ENCODE measurements at places on chromosomes 6 and 20.
A peak's percentile ranks its signal among the peaks of the same experiment; 100 is the strongest.

DNA sequence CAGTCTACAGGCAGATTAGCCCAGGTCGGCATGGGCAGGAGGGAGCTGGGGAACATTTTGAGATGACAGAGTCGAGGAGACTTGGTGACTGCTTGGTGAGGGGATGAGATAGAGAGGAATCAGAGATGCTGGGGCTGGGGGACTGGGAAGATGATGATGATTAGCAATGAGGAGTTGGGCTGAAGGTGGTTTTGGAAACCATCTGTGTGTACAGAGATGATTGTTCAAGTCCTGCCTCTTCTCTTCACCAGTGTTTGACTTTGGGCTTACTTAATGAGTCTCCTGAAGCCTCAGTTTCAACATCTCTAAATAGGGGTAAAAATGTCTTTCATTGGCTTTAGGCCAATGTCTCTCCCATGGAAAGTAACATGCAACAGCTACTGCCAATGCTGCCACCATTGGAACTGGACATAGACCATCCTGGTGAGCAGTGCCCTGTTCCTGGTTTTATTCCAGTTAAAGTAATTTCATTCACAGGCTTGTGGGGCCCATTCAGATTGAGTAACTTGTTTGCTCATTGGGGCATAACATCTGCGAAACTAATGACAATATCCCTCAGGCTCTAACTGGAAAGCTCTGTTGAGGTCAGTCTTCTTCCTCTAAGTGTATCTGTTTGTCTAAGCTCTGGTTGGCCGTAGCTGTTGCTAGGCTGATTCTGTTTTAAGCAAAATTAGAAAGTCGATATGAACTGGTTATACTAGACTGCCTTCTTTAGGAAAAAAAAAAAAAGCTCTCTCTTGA lies 99.1 kb downstream of the ARMC2 start:
- no peak for DNase-seq

DNA sequence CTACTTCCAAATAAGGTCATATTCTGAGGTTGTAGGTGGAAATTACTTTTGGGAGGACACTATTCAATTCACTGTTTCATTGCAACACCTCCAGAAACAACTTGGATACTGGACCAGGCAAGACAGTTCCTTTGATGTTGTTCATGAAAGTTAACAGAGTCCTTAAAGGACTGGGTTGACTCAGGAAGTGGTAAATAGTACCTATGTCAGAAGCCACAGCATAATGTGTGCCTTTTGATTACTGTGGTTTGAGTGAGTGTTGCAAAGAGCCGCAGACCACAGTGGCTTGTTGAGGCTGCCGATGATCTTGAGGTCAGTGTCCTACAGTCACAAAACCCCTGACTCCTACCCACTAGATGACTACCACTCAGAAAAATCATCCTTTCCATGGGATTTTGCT lies 10.9 kb downstream of the IL20RA start:
- DNase-seq: peak; percentile 48

DNA sequence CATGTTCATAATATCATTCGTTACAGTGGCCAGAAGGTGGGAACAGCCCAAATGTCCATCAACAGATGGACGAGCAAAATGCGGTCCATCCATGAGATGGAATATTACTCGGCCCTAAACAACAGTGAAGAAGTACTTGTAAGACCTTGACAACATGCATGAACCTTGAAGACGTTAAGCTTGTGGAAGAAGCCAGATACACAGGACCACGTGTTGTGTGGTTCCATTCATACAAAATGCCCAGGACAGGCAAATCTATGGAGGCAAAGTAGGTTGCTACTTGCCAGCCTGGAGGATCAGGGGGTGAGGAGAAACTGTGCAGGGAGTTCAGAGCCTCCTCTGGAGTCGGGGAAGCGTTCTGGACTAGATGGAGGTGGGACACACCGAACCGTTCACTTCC lies 207.1 kb downstream of the ERMARD start:
- no peak for DNase-seq

GRCh38 chr6:29702519-29703103 lies 20.6 kb upstream of the HLA-F start:
- DNase-seq: peak; percentile 62

DNA sequence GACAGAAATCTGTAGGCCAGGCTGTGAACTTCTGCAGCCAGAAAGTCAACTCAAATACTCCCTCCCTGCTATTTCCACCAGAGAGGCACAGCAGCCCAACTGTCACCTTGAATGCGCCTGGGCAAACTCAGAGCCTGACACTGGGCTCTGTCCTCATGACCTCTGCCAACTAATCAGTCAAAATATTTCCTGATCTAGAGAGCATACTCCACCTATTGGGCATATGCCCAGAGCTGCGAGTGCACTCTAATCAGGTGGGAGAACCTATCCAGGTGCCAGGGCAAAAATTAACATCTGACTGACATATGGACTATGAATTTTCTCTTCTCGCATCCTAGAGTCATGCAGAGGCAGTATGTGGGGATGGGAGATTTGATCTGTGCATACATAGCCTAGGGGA lies 406.3 kb upstream of the RUNX2 start:
- DNase-seq: no peak

- DNase-seq: no peak
These were observed 143.9 kb downstream of the SOBP start for GRCh38 chr6:107633680-107634323.

DNA sequence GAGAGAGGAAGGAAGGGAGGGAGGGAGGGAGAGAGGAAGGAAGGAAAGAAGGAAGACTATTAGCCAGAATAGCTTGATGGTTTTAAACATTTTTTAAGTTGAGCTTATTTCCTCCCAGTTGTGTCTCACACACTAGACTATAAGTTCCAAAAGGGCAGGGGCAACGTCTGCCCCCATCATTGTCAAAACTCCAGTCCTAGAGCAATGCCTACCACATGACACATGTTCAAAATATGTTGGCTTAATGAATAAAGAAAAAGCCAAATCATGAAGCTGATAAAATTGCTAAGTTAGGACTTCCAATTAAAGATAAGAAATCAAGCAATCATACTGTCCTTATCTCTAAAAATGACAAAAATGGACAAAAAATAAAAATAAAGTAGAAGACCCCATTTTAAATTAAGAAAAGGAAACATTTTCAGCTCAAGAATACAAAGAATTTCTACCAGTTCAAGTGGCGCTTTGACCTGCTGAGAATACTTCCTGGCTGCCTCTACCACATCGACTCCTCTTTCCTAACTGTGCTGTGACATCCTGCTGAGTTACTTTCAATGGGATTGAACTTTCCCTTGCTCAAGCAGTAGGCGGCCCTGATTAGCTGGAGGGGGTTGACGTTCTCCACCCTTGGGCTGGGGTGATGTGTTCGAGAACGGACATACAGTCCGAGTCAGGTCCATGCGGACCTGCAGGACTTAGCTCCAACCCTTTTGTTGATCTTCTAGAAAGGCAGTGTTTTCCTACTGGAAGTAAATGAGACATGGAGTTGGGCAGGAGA lies 283.9 kb upstream of the FOXQ1 start:
- no peak for DNase-seq

GRCh38 chr6:86537292-86537861 lies 400.0 kb upstream of the HTR1E start:
- no peak for DNase-seq

DNA sequence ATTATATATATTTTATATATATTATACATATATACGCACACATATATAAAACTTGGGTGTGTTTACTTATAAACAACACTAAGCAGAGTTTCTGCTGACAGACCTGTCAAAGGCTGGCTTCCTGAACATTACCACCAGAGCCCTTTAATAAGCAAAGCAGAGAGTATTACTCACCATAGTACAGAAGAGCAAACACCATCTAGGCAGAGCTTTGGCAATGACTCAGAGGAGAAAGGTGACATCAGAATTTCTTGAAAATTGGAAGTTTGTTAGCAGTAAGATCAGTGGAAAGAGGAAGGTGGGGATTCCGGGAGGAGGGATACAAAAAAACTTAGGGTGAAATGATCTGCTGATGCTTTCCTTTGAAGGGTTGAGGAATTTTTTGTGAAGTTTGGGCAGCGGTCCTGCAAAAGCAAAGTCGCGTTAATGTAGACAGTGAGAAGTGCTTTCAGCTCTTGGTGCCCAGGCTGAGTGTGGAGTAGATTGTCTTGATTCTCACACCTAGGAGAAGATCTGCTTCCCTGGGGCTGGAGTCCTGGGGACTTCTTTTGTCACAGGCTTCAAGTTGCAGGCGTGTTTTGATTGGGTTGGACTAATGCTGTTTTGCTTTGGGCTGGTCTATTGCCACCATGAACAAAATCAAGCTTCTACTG lies 109.6 kb upstream of the BACH2 start:
- no peak for DNase-seq

GRCh38 chr6:151722342-151722741 lies 85.1 kb upstream of the ESR1 start:
- DNase-seq: no peak

GRCh38 chr6:83849127-83849526 lies 4.0 kb upstream of the RIPPLY2 start:
- no peak for DNase-seq

DNA sequence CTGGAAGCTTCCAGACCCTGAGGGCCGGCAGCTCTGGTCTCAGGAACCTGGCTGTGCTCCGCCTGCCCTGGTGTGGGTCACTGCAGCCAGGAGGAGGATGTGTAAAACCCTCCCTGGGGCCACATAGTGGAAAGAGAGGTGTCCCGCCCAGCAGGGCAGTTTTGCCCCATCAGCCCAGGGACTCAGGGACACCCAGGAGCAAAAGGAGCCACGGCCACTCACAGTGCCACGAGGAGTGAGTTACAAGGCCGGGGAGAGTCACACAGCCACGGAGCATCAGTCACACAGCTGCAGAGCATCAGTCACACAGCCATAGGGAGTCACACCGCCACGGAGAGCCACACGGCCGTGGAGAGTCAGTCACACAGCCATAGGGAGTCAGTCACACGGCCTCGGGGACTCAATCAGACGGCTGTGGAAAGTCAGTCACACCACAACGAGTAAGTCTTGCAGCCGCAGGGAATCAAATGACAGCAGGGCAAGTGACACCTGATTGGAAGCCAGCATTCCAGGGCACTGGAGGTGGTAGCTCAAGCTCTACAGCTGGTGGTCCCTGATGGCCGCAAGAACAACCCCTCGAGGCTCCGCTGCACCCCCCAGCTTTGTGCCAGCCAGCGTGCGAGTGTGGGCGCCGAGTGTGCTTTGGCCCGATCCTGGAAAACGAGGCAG lies 60.9 kb downstream of the DLL1 start:
- DNase-seq: no peak

- peak; percentile 11 for DNase-seq
These were observed 601.2 kb downstream of the DHX35 start for GRCh38 chr20:39563349-39563748.

DNA sequence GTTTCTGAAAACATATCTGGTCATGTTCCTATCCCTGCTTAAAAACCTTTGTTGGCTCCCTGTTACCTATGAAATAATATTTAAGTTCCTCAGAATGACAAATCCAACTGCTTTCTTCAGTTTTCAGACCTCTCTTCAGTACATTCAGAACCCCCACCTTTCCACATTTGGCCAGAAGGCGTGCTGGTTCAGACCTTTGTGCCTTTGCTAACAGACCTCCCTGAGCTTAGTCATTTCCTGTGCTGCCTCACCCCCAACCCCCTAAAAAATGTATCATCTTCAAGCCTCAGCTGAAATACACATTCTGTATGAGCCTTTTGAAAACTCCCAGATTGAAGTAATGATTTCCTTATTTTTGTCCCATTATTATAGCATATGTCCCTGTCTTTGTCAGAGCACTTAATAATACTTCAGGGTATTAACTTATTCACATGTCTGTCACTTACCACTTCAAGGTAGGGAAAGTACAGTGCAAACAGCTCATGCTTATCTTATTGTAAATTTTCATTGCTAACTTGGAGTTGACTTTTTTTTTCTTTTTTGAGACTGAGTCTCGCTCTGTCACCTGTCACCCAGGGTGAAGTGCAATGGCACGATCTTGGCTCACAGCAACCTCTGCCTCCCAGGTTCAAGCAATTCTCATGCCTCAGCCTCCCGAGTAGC lies 19.7 kb downstream of the FAM217A start:
- DNase-seq: no peak

DNA sequence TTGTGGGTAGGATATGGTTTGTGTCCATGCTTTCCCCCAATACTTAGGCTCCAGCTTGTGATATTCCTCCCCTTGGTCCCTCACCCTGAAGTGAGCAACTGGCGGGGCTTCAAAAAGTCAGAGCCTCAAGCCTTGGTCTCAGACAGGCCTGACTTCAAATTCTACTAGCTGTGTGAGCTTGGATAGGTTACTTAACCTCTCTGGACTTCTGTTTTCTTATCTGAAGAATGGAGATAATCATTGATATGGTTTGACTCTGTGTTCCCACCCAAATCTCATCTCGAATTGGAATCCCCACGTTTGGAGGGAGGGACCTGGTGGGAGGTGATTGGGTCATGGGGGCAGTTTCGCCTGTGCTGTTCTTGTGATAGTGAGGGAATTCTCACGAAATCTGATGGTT lies 94.9 kb upstream of the CD83 start:
- no peak for DNase-seq

DNA sequence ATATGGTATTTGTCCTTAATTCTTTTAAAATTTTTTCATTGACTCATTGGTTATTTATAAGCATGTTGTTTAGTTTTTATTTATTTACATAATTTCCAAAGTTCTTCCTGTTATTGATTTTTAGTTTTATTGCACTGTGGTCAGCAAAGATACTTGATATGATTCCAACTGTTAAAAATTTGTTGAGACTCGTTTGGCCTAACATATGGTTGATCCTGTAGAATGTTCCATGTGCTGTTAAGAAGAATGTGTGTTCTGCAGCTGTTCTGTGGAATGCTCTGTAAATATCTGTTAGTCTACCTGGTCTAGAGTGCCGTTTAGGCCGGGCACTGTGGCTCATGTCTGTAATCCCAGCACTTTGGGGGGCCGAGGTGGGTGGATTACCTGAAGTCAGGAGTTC lies 197.7 kb downstream of the CD109 start:
- DNase-seq: no peak
